ENCODE measurements at places on chromosomes 2 and 18.

- no peak for DNase-seq
Measured at GRCh38 chr2:162928356-162928755, 89.8 kb upstream of the KCNH7 start.

DNA sequence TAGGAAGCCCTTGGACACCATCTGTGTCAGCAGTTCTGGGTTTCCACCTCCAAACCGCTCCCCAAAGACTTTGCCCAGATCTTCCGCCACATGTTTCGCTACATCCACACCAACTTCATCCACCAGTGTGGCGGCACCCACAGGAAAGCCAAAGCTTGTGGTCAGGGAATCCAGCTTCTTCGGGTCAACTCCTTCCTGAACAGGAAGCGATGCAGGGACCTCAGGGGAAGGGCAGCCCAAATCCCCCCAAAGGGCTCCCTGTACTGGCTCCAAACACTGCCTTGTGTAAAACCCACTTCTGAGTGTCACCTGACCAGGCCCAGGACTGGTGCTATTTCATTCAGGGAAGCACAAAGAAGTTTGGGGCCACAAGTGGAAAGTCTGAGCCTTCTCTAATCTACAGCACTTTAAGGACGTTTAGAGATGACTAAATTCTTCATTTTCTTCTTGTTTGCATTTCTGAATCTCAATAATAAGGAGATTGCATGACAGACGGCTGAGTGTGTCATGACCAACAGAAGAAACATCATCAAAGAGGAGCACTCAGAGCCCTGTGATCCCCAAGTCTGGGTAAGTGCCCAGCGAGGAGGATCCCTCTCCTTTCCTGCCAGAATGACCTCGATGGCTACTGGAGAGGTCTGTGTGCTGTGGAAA, 20.8 kb downstream of the GAREM2 start:
- DNase-seq = no peak

- DNase-seq = no peak
Measured at GRCh38 chr2:61786876-61787275, 67.0 kb downstream of the FAM161A start.

- DNase-seq = no peak
Measured at GRCh38 chr18:43662657-43663056, 385.4 kb upstream of the SYT4 start.

- DNase-seq = peak; percentile 5
Measured at GRCh38 chr2:85599468-85600234, 2.8 kb downstream of the TMEM150A start.

DNA sequence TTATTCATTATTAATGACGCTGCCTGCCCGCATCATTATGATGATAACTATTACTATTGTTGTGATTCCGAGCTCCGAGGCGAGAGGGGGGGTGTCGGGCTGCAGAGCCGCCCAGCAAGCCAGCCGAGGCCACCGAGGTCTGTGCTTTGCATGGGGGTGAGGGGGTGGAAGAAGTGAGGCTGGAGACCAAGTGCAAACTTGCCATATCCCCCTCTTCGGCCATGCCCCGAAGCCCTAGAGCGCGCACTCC, 3.6 kb downstream of the BCL11A start:
- DNase-seq = no peak

DNA sequence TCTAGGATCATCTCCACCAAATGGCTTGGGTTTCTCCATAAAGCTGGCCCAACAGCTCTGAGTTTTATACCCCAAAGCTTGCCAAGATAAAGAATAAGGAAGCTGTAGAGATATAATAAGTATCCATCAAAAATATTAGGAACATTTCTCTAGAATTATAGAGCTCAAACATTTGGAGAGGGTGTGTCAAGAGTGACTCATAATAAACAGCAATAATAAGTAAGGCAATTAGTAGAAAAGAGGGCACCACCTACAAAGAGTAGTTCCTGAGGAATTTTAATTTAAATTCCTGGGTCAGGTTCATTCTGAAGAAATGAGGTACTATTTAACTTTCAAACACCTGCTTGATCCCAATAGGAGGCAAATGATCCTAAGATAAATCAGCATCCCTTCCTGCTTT, 41.4 kb upstream of the NCKAP5 start:
- DNase-seq = no peak
